Thoracic aorta (tissue), 2 donors: ENCODE measurements at places on chromosomes 4 and X. TPM values are rescaled to one million over a fixed set of nuclear protein-coding genes. Genes with fewer than 3 reads are reported as not detected.

Gene TMEM150C
- total RNA-seq: 0.92 TPM

Gene IL2
- not detected for total RNA-seq

Gene FAM9C
- total RNA-seq: not detected

GRCh38 chr4:11732155-11732554, 303.5 kb upstream of the HS3ST1 start:
- DNase-seq: no peak

GRCh38 chr4:109588176-109588575, 28.1 kb downstream of the MCUB start:
- DNase-seq: no peak
